ENCODE measurements at places on chromosomes 2 and 18.

- DNase-seq = no peak
These were observed 38.3 kb upstream of the PTPN4 start for GRCh38 chr2:119721462-119721861.

DNA sequence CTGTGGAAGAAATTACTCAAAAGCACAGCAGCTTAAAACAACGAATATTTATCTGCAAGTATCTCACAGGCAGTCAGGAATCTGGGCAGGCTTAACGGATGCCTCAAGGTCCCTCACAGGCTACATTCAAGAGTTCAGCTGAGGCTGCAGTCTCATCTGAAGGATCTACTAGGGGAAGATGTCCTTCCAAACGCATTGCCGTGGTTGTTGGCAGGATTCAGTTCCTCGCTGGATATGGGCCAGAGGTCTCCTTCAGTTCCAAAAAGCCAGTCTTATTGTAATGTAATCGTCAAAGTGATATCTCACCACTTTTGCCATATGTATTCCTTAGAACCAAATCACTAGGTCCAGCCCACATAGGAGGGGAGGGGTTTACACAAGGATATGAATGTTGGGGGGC, 98.2 kb upstream of the EPAS1 start:
- no peak for DNase-seq

DNA sequence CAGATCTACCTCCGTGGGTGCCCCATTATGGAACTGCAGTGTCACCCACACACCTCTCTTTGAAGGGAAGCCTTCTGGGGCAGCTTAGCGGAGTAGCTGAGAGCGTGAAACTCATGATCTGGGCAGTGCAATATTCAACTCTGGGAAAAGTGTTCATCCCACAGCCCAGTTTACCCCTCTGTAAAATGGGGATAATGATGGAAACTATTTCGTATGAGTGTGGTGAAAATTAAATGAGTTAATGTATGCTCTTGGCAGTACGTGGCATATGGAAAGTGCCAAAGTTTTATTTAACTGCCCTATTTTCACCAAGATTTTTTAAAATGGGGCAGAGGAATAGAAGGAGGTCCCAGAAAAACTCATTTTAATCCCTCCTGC, 11.5 kb downstream of the EVX2 start:
- DNase-seq = no peak

GRCh38 chr2:219706823-219707281, 79.4 kb downstream of the SLC4A3 start:
- peak; percentile 76 for DNase-seq

- peak; percentile 57 for DNase-seq
These were observed 787 bp downstream of the ERBB4 start for GRCh38 chr2:212537726-212538304.

- peak; percentile 32 for DNase-seq
These were observed 64.3 kb upstream of the ACSL3 start for GRCh38 chr2:222796413-222797103.

- no peak for DNase-seq
These were observed 677.7 kb upstream of the NXPH2 start for GRCh38 chr2:139457873-139458272.

- DNase-seq = no peak
These were observed 160.2 kb downstream of the PMAIP1 start for GRCh38 chr18:60060026-60060425.

- DNase-seq = no peak
These were observed 97.3 kb upstream of the SNTG2 start for GRCh38 chr2:853203-853870.

DNA sequence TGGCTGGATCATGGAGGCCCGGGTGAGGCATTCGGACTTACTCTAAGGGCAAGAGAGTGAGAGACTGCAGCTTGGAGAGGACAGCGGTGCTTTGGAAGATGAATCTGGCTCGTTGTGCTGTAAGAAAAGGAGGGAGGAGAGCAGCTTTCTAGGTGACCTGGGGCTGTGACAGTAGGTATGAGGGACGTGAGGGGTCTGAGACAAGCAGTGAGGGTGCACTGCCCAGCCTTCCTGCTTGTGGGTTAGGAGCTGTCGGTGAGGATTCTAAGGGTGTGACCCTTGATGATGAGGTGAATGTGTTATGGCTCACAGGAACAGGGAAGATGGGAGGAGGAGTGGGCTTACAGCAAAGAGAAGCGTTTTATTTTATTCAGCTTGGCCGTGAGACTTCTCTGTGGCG, 27.1 kb upstream of the RHOB start:
- no peak for DNase-seq
